H7 (cell line): ENCODE measurements at places on chromosomes 7 and 10.

GRCh38 chr7:71326595-71326994 is 194.7 kb downstream of the GALNT17 start:
- DNase-seq, result no peak

DNA sequence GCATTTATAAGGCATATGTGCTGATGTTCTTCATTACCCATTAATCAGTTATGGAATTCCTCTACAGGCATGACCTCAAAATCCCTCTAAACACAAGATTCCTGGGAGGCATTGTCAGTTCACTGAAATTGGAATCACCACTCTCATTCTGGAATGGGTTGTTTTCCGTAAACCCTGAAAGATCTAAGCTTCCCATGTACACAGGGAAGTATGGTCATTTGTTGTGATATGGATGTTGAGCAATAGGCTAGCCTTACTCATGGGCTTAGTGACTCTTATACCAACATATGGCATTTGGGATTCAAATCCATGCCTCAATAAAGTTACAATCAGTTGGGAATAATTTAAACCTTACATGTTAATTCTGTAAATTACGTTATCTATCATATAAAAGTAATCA is 258.0 kb downstream of the XPNPEP1 start:
- no peak for DNase-seq

DNA sequence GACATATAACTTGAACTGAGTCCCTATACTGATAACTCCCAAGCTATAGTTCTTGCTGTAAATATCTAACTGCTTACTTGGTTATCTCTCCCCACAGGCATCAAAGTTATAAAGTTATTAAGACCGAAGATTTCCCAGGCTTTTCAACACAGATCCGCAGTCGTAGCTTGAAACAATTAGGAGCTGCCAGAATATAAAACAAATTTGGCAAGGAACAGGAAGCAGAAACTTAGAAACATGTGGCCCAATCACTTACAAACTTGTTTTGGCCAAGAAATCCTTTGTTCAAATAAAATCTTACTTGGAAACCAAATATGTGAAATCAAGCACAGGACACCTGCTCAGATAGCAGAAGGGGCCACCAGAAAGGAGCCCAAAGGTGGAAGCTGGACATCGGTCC is 9.0 kb downstream of the SLC16A12 start:
- no peak for DNase-seq

GRCh38 chr10:85986777-85987176 is 379.8 kb downstream of the GRID1 start:
- no peak for DNase-seq

DNA sequence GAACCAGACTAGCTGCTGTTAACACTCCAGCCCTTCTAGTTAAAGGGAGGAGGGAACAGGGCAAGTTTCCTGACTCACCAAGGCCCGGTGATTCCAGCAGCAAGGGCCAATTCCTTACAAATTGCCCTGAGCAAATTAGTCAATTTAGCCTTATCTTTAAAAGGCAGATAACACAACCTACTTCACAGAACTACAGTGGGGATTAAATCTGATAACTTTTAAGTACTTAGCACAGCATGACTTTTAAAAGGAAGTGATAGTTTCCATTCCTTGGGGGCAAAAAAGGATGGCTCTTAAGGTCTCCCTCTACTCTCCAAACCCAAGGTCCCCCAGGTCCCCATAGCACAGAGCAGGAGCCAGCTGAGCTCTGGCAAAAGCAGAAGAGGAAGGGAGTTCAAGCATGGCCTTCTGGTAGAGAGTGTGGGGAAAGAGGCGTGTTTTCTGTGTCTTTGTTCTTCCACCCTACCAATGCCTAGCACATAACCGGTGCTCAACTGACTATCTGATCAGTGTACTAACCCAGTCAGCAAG is 4.0 kb downstream of the CDCA7L start:
- DNase-seq, result no peak

GRCh38 chr7:102431617-102432298 is 1.6 kb upstream of the ORAI2 start:
- peak; percentile 42 for DNase-seq

- DNase-seq, result no peak
These were observed 261.4 kb upstream of the INHBA start for GRCh38 chr7:41964183-41964753.

DNA sequence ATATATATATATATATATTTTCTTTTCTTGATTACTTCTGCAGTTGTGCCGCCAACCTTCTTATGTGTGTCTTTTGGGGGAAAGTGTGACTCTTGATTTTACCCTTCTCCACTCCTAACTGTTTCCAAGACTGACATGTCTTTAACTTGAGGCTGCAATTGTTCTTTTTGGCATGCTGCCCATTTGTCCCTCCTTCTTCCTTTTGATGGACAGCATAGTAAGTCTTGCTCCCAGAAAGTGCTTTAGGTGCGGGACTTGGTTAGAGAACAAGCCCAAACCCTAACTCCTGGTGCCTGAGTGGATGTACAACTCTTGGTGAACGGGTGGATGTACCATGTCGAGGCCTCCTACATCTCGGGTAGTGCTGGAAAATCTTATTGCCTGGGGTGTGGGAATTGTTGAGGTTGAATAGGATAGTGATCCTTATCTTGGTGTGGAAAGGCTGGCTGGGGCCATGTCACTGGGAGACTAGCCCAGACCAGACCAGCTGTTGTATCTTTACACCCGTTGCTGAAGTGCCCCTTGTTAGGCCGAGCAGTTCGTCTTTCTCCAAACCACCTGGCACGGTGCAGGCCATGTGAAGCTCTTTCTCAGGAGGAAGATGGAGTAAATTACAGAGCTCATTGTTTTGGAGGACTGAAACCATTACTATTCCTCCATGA is 16.3 kb downstream of the TCF7L2 start:
- no peak for DNase-seq

GRCh38 chr7:104814671-104815400 is 199.2 kb upstream of the KMT2E start:
- no peak for DNase-seq

- DNase-seq, result no peak
These were observed 268.3 kb upstream of the SHH start for GRCh38 chr7:156080596-156080995.

- DNase-seq, result no peak
These were observed 59.4 kb downstream of the MDFIC start for GRCh38 chr7:114981323-114981722.

GRCh38 chr10:127899766-127900387 is 7.0 kb upstream of the PTPRE start:
- DNase-seq, result no peak

DNA sequence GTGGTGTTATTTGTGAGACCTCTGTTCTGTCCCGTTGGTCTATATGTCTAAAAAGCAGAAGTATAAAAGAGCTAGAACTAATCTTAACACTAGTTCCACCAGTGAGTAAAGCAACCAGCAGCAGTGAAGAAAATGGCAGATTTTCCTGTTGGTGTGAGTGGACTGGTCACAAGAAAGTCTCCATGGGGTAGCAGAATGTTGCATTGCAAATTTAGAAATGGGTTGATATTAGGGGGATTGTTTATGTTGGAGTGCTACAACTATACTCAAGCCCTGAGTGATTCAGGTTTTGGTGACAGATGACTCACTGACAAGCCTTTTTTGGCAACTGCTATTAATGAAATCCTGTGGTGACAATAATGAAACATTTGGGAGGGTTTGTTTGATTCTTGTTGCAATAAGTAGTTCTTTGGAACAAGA is 5.6 kb downstream of the AVL9 start:
- no peak for DNase-seq

DNA sequence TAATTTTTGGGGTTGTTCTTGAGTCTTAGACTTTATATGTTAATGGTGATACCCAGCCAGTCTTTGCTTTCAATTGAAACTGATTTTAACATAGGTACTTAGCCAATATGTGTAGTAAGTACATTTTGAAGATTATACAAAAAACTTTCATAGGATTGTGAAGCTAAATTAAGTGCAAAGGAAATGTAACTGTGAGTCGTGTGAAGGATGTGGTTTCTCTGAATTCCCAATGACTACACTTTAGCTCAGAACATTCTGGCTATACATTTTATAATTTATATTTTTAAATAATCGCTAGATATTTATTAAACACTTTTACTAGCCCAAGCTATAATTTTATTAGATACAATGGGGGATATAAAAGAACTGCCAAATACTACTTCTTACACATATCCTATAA is 359.3 kb downstream of the PCLO start:
- DNase-seq, result no peak

DNA sequence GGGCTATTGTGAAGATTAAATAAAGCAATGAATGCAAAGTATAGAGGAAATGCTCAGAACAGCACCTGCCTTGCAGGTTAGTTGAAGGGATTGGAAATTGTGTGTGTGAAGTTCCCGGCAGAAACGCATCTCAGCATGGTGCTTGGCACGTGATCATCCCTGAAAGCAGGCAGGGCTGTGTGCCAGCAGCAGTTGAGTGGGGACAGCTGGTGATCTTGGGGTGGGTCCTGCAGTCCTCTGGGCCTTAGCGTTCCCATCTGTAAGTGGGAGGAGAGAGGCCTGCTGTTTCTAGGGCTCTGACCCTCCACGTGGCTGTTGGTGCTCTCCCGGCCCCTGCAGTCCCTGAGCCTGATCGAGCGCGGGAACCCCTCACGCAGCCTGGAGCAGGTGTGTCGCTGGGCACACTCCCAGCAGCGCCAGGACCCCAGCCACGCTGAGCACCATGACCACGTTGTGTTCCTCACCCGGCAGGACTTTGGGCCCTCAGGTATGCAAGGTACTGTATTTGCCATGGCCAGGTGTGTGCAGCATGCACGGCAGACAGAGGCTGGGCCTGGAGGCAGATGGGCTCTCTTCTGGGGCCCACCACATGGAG is 55.3 kb downstream of the TBATA start:
- DNase-seq, result peak; percentile 66

- no peak for DNase-seq
These were observed 451.5 kb upstream of the SORCS1 start for GRCh38 chr10:107616031-107616430.

- DNase-seq, result no peak
These were observed 283.7 kb upstream of the PODXL start for GRCh38 chr7:131839967-131840690.

- DNase-seq, result no peak
These were observed 13.6 kb downstream of the CLIP2 start for GRCh38 chr7:74302745-74303221.

- DNase-seq, result peak; percentile 90
These were observed 15.6 kb downstream of the ELN start for GRCh38 chr7:74043523-74043951.

DNA sequence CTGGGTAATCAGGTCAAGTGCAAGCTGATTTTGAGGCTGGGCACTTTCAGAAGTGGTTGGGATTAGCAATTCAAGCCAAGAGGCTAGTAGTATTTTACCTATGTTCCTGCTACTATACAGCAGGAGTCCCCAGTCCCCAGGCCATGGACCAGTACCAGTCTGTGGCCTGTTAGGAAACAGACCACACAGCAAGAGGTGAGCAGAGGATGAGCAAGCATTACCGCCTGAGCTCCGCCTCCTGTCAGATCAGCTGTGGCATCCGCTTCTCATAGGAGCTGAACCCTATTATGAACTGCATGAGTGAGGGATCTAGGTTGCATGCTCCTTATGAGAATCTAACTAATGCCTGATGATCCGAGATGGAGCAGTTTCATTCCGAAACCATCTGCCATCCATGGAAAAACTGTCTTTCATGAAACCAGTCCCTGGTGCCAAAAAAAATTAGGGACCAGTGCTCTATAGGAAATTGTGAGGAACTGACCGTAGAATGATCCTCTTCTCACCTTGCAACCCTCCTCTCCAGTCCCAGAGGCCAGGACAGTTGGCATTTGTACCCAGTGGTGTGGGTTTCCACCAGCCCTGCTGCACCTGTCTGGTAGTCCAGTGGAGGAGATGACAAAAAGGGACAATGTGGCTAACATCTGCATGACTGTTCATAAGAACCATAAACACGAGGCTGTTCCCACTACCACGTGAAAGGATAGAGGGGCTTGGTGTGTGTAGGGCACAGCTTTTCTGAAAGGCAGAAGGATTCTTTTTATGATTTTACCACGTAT is 172.5 kb downstream of the KIAA1217 start:
- DNase-seq, result no peak

- DNase-seq, result peak; percentile 75
These were observed 8.9 kb downstream of the GLI3 start for GRCh38 chr7:42227936-42228591.

GRCh38 chr10:81081887-81082620 is 544.4 kb downstream of the SH2D4B start:
- no peak for DNase-seq

- no peak for DNase-seq
These were observed 74.1 kb upstream of the PARD3 start for GRCh38 chr10:34889004-34889869.

- no peak for DNase-seq
These were observed 107.6 kb downstream of the DNAJC1 start for GRCh38 chr10:21895932-21896331.

DNA sequence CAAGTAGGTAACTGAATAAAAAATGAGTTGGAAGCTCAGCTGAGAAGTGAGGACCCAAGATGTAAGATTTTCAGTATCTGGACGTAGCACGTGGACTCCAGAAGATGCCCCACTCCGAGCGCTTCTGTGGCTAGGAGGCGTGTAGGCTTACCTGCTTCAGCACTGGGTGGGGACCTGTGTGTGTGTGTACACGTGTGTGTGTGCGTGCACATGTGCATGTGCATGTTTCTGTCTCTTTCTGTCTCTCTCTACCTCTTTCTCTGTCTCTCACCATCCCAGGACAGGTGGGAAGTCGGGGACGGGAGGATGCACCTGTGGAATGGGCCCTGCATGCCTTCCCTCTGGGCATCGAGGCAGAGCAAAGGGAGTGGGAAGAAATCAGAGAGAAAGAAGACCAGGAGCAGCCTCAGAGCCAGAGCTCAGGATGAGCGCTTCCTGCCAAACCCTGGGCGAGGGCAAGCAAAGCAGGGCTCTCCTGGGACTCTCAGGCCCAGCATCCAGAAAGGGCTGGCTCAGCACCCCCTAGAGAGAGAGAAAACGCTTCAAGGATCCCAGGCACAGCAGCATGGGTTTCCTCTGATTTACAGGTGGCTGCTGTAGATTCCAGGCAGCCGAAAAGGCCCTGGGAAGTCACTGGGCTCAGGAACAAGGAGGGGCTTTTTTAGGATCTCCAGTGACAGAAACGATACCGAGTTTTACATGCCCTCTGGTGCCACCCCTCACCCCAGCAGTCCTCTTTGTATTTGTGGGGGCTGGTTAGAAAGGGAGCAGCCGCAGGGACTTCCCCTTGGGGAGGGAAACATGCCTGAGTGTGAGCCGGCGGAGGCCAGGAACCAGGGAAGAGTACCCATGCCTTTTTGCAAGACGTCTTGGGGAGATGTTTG is 28.5 kb downstream of the CXCL12 start:
- peak; percentile 69 for DNase-seq

- no peak for DNase-seq
These were observed 69.0 kb downstream of the AHR start for GRCh38 chr7:17367502-17367901.

- DNase-seq, result no peak
These were observed 20.8 kb downstream of the MICU1 start for GRCh38 chr10:72605122-72605521.

GRCh38 chr10:82953331-82953730 is 1078.3 kb downstream of the NRG3 start:
- no peak for DNase-seq
